ENCODE measurements at places on chromosomes 4 and X. TPM values are rescaled to one million over a fixed set of nuclear protein-coding genes. Genes with fewer than 3 reads are reported as not detected.

DNA sequence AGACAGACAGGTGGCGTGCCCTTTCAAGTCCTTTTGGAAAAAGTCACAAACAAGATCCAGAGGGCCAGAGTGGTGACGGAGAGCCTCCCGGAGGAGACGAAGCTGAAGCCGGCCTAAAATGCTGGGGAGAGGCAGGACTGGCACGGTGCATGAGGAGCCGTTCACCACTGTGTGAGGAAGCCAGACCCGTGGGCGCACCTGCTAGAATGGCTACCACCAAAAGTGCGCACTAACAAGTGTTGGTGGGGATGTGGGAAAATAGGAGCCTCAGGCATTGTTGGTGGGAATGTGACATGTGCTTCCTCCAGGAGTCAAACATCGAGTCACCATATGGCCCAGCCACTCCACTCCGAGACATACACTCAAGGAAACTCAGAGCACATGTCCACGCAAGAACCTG is 67.4 kb upstream of the HELT start:
- DNase-seq = peak; percentile 27

DNA sequence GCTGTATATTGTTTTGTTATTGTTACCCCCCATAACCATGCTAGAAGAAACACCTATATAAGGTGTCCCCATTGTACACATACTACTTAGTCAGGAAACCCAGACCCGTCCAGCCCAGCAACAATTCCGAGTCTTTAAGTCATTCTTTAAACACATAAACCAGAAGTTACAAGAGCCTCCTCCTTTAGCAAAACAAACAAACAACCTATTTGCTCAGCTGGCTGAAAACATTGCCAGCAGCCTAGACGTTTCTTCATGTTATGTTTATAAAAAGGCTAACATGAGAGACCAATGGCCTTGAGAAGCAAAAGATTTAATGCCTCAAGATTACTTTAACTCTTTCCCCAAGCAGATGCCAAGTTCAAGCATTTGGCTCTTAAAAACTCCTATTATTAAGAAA is 1.4 kb downstream of the ACOX3 start:
- DNase-seq = no peak

Gene OPHN1
- total RNA-seq = 1.2 TPM

Gene SPOCK3
- total RNA-seq = 0.08 TPM

DNA sequence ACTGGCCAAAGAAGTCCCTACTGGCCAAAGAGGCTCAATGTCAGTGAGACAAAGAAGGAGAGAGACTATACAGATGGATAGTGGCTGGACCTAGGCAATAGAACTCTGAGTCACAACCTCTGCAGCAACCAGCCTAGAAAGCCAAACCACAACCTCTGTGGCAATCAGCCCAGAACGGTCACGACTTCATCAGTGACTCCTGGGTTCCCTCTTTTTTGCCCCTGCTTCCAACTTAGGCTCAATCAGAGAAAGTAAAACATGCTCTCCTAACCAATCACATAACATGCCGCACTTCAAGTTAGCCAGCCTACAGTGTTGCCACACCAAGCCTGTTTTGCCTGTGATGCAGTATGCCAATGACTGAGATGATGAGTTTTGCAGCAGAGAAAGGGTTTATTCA is 203.4 kb downstream of the ANAPC10 start:
- no peak for DNase-seq

Gene NR3C2
- total RNA-seq = 11.5 TPM

DNA sequence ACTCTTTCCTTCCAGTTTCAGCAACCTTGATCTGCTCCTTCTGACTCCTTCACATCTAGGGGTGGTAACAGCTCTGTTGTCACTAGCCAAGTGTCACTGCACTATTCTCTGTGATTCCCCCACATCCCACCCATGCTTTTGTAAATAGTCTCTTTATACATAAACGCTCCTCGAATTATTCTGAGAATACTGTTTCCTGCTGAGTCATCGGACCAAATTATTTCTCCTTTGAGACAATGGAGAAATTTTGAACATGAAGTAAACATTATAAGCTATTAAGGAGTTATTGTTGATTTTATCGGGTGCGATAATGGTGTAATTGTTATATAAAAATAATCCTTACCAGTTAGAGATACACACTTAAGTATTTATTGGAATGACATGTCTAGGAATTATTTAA is 245.1 kb upstream of the RPS6KA3 start:
- no peak for DNase-seq

Gene SERPINA7
- total RNA-seq = 325 TPM
